ENCODE measurements at places on chromosomes 2 and 18. TPM values are rescaled to one million over a fixed set of nuclear protein-coding genes. Genes with fewer than 3 reads are reported as not detected.

GRCh38 chr2:142602418-142602989, 275.0 kb upstream of the KYNU start:
- no peak for DNase-seq

DNA sequence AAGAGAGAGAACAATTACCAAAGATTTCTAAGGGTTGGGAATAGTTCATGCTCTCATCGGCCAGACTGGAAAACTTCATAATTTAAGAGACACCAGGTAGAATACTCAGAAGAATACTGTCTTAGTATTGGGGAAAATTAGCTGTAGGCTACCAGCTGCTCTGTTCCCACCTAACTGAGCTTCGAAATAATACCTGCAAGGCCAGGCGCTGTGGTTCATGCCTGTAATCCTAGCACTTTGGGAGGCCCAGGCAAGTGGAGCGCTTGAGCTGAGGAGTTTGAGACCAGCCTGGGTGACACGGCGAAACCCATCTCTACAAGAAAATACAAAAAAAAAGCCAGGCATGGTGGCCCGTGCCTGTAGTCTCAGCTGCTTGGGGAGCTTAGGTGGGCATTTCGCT, 35.8 kb downstream of the MAP4K3 start:
- no peak for DNase-seq

DNA sequence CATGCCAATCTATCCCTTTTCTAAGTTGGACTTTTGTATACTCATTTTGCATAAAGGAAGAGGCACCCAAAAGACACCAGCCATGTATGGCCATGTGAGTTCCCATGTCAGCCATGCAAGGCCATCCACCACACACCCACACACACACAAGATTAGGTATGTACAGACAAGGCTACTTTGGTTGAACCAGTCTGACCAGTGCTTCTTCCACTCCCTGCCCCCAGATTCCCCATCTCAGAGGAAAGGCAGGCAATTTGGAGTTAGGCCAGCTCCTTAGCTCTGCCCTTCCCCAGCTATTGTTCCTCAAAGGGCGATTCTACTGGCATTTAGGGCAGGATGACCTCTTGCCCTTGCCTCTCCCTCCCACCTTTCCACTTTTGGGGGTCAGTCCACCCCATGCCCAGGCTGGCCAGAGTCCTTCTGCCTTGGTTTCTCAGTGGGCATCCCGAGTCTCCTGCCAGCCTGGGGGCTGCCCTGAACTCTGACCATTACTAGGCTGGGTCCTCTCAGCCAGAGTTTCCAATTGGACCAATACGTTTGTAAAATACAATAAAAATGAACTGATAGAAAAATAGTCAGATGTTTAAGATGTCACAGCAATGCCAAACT, 101.1 kb downstream of the ZBTB7C start:
- no peak for DNase-seq

CTAGE1 gene
- total RNA-seq = not detected

GRCh38 chr2:26536371-26537068, 58.6 kb upstream of the OTOF start:
- no peak for DNase-seq

FRZB gene
- total RNA-seq = not detected

DNA sequence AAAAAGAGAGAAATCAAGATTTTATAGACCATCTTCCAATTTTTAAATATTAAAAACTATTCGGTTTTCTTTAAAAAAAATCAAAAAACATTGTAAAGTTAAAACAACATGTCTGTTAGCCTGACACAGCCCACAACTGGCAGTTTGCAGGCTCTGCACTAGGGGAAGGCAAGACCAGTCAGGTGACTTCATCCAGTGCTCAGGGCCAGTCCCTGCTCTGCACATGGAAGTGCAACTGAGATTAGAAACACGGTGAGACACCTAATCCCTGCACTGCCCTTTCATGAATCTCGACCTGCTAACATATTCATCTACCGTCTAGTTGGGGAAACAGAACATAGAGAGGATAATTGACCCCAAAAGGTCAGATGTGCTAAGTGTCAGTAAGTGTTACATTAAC, 135.2 kb downstream of the BARD1 start:
- no peak for DNase-seq

- DNase-seq = no peak
Observed at GRCh38 chr2:239255628-239256349, 145.0 kb downstream of the HDAC4 start.

DNA sequence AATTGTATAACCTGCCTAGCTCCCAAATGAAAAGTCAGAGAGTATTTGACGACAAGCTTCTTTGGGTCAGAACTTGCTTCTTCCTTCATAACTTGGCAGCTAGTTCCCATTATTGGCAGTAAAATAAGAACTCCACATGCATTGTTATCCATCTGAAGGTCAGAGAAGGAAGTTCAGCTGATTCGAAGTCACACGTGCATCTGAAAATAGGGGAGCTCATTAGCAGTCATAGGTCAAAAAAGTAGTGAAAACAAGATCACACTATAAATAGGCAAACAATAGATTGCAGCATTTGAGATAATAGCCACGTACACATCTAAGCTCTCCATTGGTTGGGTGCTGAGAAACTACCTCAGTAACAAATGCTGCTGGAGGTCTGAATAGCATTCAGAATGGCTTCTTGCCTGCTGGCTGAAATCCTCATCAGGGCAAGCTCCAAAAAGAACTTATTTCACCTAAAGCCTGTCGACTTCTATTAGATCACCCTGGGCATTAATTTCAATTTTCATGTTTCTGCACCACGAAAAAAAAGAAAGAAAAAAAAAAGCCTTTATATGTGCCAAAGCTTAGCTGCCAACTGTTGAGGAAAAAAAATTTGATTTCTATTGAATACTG, 1492.9 kb upstream of the CELF4 start:
- DNase-seq = no peak

DNA sequence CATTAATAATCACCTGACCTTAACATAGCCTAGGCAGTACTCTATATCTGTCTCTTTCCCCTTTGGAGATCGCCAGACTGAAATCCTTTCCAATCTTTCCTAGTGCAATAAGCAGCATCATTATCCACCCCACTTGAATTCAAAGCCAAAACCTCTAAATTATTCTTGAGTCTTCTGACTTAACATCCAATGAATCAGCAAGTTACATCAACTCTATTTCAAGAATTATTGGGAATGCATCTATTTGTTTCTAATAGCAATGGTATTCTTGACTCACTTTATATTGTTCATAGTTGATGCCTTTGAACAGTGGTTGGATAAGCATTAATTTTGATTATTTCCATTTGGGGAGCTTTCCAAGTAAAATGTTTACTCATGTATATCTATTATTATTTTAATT, 144.8 kb downstream of the ZNF804A start:
- DNase-seq = no peak

SKA1 gene
- total RNA-seq = 38.1 TPM

- DNase-seq = no peak
Observed at GRCh38 chr2:37897511-37897910, 27.6 kb upstream of the RMDN2 start.

- DNase-seq = no peak
Observed at GRCh38 chr2:113316085-113316484, 37.4 kb upstream of the PAX8 start.

- DNase-seq = no peak
Observed at GRCh38 chr2:167732326-167732725, 515.1 kb downstream of the STK39 start.

ZNF532 gene
- total RNA-seq = 0.47 TPM

LIMS4 gene
- 0.74 TPM for total RNA-seq

DNA sequence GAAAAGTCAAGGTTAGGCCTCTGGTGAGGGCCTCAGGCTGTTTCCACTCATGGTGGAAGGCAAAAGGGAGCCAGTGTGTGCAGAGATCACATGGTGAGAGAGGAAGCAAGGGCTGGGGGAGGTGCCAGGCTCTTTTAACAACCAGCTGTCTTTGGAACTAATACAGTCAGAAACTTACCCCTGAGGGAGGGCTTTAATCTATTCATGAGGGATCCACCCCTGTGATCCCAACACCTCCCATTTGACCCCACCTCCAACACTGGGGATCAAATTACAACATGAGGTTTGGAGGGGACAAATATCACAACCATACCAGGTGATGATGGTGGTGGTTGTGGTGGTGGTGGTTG, 10.9 kb downstream of the POLI start:
- peak; percentile 43 for DNase-seq

DNA sequence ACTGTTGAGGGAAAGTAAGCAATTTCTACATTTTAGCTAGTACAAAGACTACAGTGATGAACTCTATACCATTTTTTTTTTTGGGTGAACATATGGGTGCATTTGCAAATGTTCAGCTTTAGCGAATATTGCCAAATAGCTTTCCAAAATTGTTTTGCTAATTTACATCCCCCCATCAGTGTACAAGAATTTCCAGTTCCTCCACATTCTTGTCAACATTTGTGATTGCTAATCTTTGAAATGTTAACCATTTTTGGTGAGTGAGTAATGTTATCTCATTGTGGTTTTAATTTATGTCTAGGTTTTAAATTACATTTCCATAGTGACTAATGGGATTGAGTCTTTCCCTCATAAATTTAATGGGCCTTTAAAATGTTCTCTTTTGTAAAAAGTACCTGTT, 16.4 kb upstream of the CNRIP1 start:
- DNase-seq = no peak

- DNase-seq = no peak
Observed at GRCh38 chr18:66495844-66496243, 108.0 kb downstream of the CDH19 start.

CD207 gene
- total RNA-seq = not detected

GRCh38 chr18:41906528-41907146, 48.4 kb upstream of the PIK3C3 start:
- DNase-seq = peak; percentile 51

DNA sequence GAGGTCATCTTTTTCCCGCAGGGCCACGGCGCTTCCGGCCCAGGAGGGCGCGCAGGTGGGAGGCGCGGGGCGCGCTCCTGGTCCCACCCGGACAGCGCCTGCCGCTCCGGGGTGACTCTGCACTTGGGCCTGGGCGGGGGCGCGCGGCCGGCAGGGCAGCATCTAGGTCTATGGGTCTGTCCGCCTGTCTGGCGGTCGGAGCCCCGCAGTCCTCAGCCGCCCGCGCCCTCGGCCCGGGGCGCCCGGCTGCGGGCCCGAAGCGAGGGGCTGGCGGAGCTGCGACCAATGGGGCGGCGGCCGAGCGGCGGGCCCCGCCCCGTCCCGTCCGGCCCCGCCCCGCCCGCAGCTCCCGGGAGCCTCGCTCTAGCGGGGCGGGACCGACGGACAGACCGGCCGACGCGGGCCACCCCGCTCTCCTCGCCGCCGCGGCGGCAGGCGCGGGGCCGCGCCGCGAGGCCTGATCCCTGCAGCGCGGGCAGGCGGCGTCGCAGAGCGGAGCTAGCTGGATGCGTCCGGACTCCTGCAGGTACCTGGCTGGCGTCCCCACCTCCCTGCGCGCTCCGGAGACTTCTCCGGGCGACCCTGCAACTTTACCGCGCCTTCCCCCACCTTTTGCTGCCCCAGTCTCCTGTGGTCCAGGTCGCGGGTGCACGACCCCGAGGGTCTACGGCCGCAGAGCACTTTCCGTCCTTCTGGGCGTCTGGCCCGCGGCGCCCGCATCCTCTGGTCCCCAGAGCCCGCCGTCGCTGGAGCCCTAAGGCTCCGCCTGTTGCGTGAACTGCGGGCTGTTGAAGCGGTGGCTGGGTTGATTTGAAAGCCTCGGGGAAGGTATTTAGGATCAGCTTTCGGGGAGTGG, at the start of gene KCNS3:
Gene KCNS3, plus strand, starts transcription at position 387 of the 856 bp plus-strand sequence. CDS start 52,342 bp downstream, outside the sequence.
- DNase-seq = peak; percentile 55

DNA sequence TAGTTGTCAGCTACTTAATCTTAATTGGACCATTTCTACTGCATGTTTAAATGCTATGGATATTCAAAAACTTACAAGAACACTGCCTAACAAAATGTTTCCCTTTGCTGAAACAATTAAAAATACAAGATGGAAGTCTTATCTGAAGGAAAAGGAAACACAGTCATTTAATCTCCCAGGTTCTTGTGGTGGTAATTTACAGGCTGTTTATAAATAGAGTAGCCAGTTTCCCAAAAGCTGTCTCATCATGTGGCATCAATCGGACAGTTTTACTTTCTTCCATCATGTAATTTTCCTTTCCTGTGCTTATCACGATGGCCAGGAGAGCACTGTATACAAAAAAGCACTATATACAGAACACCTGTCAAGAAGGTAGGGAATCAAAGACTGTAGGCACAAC, 368.1 kb downstream of the ZEB2 start:
- peak; percentile 16 for DNase-seq

- no peak for DNase-seq
Observed at GRCh38 chr18:1760901-1761300, 810.4 kb downstream of the METTL4 start.

ZNF385B gene
- total RNA-seq = not detected

GRCh38 chr2:109998-110397, 63.7 kb upstream of the FAM110C start:
- no peak for DNase-seq

- DNase-seq = no peak
Observed at GRCh38 chr2:208565690-208566416, 159.3 kb downstream of the PTH2R start.

DNA sequence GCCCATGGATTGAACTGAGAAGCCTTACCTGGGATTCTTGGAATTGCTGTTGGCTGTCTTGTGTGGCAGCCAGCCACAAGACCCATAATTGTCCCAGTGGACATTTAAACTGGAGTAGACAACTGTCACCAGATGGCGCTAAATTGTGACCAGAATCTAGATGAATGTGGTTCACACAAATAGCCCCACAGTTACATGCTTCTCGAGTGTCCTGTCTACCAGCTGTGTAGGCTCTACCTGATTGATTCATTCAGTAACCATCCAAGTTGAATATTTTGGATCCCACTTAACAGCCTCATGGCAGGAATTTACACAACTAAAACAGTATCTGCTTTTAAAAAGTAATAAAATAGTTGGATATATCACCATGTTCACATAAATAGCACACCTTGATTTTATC, 73.2 kb downstream of the MAP4K4 start:
- DNase-seq = peak; percentile 56

DNA sequence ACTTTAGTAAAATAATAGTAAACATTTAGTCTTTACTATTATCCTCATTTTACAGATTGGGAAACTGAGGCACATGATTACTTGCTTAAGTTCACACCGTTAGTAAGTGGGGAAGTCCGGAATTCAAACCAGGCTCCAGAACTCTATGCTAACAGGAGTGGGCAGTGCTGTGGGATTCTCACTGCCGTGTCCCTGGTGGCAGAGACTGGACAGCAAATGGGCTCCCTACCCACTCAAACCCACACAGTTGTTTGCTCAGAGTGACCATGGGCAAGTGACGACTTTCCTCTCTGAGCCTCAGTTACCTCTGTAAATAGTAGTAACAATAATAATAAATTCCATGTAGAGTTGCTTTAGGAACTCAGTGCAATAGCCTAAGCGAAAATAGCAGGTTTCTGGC, 24.0 kb downstream of the MAIP1 start:
- DNase-seq = no peak

IKZF2 gene
- total RNA-seq = 0.65 TPM

DNA sequence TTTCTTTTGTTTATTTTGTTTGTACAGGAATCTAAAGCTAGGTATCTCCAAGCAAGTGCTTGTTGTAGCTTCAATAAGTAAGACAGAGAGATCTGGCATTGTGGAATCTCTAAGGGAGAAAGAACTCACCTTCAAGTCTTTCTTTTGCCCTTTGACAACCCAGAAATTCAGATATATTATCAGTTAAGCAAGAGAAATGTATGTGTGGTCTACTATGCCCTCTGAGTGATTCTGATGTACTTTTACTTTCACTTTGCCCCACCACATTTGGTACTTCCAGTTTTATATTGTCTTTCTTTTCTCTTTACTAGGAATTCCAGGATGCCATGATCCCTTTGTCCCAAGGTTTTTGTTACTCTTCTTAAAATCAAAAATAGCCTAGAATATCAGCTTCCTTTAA, 259.6 kb upstream of the PIK3C3 start:
- DNase-seq = no peak

GKN2 gene
- not detected for total RNA-seq

All from K562 (cell line).